Common myeloid progenitor, CD34-positive (primary cell): ENCODE measurements at places on chromosomes 16 and 17.

- no peak for DNase-seq
Measured at GRCh38 chr17:4998732-4999429, 1.1 kb downstream of the KIF1C start.

DNA sequence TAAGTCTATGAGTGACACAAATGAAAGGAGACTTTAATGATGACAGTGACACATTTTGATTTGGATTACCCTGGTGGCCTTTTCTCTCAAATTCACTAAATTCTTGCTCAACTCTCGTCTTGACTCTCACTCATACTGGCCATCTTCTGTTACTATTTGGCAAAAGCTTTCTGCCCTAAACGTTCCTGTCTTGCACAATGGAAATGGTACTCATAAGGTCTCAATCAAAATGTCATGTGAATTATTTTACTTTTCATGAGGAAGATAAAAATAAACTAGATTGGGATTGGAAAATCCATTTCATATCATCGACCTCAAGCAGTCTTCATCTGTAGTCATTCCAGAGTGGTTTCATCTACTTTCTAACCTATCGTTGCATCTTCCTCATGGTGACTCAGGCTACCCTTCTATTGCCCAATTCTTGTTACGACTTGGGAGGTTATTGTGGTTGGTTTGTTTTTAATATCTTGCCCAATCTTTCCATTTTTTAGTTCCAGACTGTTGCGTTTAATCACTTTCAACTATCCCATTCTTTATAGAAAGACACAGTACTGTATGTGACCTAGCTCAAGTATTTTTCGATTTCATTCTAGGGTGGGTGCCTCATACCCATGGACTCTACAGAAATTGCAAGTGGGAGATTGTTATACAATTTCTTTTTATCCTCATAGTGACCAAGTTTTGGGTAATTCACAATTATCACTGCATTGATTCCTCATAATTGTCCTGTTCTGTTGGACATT is 317.2 kb upstream of the KCNJ16 start:
- DNase-seq: no peak

DNA sequence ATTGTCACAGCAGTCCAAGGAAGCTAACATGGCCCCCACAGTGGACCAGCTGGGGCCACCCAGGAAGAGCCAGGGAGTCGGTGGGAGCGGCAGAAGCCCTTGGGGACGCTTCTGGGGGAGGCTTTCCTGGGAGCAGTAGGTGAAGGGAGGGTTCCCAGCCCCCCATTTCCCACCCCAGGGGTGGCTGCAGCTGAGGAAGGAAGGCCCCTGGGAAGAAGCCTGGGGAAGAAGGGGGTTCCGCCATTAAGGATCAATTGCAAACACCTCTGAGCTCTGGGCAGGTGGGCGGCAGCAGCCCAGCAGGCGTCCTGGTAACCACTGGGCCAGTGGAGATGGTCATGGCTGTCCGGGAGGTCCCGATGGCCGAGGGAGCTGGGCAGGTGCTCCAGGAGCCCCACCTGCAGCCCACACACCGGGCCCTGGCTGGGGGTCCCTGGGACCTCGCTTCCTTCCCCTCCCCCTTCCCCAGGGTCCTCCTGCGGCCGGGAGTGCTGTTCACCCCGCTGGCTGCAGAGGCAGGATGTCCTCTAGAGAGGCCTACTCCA is 592 bp upstream of the PERCC1 start:
- DNase-seq: no peak

DNA sequence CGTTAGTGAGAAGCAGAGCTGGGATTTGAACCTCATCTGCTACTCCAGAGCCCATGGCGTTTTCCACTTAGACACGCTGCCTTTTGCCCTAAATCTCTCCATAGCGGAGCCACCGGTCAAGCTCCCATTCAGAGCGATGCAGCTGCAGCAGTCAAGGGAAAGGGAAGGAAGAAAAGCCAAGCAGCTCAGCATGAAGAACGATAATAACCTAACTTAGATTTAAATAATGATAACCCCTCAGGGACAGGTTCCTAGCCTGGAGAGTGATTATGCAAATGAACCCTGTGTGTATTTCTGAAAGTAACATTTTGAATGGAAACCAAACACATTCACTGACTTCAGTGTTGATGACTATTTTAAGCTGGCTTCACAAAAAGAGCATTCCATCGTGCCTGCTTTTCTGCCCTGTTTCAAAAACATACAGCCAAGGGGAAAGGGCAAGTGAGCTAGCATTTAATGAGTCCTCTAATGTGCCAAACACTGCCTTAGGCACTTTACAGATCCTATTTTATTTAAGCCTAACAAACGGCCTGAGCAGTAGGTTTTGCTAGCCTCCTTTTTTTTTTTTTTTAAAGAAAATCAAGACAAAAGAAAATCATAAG is 798.3 kb downstream of the CDH8 start:
- no peak for DNase-seq

- peak; percentile 41 for DNase-seq
Measured at GRCh38 chr17:44557651-44558285, 484 bp downstream of the FZD2 start.

GRCh38 chr17:74995847-74996246 is 8.4 kb downstream of the CDR2L start:
- DNase-seq: no peak

DNA sequence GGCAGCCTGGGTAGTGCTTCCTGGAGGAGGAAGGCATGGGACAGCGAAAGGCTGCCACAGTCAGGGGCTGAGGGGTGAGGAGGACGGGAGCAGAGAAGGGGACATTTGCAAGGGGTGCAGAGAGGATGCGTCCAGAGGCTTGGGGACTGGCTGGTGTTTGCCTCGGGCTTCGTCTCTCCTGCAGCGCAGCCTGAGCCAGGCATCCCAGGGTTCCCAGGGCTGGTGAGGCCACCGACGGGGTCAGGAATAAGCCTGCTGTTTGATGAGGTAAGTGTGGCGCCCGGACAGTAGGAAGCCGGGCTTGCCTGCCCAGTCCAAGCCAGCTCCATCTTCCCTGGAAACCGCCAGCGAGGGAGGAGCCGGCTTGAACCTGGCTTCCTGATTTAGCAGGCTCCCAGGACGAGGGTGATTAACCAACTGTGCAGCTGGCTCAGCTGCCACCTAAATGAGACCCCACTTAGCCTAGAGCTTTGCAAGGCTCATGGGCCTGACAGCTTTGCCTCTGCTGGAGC is 47.8 kb downstream of the PITPNM3 start:
- DNase-seq: no peak

DNA sequence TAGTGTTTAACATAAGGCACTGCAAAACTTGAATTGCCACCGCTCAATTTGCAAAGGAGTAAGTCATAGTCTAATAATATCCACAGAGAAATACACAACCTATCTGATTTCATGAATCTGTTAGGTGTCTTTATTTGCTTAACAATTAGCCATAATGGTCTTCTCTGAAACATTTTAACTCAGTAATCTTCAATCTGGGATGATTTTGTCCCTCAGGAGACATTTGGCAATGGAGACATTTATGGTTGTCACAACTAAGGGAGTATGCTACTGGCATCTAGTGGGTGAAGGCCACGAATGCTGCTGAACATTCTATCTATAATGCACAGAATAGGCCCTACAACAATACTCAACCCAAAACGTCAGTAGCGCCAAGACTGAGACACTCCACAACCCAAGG is 4.3 kb downstream of the UBE2G1 start:
- DNase-seq: no peak

GRCh38 chr17:51585514-51586104 is 325.3 kb downstream of the UTP18 start:
- no peak for DNase-seq

DNA sequence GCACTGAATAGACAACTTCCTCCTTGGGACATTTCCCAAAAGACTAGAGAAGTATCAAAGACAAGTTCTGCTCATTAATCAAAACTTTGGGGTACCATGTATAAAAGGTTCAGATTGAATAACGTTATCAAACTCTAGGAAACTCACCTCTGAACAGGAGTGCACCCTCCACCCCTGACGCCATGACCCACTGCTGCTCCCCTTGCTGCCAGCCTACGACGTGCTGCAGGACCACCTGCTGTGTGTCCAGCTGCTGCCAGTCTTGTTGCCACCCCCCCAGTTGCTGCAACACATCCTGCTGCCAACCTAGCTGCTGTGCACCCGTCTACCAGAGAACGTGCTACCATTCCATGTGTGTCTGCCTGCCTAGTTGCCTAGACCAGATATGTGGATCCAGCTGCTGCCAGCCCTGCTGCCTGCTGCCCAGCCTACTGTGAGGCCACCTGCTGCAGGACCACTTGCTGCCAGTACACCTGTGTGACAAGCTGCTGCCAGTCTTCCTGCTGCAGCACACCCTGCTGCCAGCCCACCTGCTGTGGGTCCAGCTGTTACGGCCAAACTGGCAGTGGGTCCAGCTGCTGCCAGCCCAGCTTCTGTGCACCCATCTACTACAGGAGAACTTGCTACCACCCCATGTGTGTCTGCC is 13.8 kb upstream of the KRTAP9-2 start:
- no peak for DNase-seq

GRCh38 chr17:46832331-46832821 is 13.9 kb upstream of the WNT3 start:
- no peak for DNase-seq

DNA sequence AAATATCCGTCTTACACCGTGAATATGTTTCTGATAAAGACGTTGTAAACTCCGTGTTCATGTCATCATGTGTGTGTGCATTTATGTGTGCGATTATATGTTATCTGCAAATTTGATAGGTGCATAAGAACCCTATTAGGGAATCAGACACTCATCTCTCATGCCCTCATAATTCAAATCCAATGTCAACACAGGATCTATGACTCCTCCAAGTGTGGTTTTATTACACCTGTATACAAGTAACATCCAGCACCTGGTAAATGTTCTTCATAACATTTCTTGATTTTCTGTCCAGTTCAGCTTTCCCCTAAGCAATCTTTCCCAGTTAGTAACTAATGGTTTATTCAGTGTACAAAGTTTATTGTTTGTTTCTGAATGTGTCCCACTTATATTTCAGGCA is 681.9 kb downstream of the CDH11 start:
- no peak for DNase-seq

DNA sequence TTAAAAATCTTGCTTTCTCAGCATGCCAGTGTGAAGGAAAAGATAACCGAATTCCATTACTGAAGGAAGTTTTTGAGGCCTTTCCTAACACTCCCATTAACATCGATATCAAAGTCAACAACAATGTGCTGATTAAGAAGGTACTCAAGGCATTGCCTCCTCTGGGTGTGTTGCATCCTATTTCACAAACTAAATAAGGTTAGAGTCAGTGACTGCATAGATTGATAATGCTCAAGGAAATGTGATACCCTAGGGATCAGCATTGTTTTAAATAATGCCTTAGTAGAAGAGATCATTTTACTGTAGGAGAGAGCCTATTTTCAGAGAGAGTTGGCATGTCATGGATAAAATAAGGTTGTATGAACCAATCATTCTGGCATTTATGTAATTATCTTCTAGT is 36.8 kb downstream of the GDPD1 start:
- DNase-seq: no peak

DNA sequence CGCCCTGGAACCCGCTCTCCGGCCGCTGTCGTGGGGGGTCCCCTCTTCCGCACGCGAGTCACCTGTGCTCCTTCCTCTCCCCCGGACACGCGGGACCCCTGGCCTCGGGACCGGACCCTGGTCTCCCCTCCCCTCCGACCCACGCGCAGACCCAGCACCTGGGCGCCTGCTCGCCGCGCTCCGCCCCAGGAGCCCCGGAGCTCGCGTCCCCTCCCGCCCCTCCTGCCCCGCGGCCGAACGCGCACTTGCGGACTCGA is 762 bp downstream of the RAB40B start:
- DNase-seq: no peak

DNA sequence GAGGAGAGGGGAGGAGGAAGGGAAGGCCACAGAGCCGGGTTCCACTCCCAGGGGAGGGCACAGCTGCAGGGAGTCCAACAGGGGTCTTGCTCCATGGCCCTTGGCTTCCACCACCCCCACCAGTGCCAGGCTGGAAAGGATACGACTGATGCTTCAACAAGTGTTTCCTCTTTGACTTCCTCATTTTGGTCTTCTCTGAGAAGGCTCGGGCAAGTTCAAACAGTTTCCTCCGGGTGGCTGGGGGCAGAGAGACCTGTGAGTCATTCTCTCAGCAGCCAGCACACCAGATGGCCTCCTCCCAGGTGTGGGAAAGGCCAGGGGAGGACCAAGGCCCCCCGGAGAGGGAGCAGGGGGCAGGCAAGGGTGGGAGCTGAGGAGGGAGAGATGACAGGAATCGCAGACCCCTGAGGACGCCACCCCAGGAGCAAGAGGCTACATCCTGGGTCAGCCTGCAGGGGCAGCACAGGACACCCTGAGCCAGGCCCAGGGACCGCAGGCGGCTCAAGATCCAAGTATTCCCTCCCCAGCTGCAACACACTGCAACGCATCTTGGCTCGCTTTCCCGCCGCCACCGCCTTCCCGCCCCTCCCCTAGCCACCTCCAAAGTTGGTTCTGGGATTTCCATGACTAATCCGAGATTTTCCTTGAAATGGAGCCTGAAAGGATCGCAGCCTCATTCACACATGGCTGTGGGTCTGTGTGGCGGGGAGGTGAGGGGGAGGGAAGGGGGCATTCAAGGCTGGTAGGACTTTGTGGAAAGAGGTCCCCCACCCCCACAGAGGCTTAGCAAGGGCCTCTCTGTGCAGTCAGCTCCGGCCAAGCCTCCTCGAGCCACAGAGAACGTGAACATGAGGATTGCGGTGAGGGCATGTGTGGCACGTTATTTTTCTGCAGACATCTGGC is 18.4 kb upstream of the MRPS23 start:
- peak; percentile 99 for DNase-seq

DNA sequence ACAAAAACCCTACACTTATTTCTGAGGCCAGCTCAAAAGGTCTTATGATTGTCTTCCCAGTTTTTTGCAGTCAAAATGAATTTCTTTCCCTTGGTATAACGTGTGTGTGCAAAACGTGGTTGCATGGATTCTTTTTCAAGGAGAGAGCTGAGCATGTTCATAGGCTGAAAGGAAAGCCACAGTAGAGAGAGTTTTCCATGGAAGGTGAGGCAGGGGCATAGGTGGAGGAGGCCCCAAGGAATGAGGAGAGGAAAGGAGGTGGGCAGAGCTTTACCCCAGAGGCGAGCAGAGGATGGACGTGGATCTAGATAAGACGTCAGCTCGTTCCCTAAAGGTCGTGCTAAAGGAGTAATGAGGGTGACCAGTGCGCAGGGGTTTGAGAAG is 22.8 kb downstream of the TRPV2 start:
- DNase-seq: no peak

GRCh38 chr16:55189682-55190636 is 134.0 kb upstream of the IRX6 start:
- no peak for DNase-seq

- no peak for DNase-seq
Measured at GRCh38 chr17:52759864-52760263, 601.4 kb upstream of the CA10 start.

- no peak for DNase-seq
Measured at GRCh38 chr17:78137392-78138203, 7.0 kb downstream of the TMC8 start.
